Skeletal muscle cell (primary cell): ENCODE measurements at places on chromosomes 6 and 20.
A peak's percentile ranks its signal among the peaks of the same experiment; 100 is the strongest.

GRCh38 chr6:104187616-104188015 is 672.1 kb downstream of the HACE1 start:
- no peak for DNase-seq

GRCh38 chr6:44233567-44234100 is 10.2 kb downstream of the SLC29A1 start:
- DNase-seq = no peak

DNA sequence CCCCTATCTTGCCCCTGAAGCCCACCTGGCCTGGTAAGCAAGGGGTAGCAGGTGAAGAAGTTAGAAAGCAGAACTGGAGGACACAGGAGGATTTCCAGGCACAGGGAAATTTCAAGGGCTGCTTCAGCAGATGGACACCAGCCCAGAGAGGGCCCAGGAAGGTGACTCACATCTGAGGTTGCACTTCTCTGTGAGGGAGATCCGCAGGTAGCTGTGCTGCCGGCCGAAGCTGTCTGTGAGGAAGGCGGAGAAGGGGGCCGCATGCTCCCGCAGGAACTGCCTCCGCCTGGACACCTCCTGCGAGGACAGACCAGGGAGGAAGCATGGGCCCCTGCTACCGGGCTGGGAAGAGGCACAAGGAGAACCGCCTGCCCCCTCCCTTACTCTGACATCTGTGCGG is 7.1 kb downstream of the MOCS1 start:
- no peak for DNase-seq

DNA sequence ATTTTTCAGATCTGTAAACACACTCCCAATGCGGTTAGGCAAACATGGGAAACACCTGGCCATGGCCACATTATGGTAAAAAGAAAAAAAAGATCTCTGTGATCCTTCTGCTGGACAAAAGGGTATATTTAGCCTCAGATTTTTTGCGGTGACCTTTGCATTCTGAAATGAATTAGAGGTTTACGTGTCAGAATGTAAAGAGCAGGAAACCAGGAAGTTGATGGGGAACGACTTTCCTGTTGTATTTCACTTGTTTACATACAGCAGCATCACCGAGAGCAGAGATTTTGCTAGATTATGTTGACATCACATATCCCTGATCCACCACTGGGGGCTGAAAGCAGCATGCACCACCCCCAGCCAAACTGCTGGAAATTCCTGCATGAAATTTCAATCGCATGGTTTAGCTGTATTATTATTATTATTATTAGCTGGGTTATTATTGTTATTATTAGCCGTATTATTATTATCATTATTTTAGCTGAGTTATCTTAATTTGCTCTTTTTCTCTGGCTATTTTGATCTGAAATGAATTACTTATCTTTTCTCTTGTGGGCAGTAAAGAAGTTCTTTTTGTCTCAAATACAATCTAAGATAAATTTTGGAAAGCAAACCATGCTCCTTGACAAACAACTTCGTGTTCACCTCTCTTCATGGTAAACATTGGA is 189.4 kb downstream of the ZFP64 start:
- DNase-seq = no peak

DNA sequence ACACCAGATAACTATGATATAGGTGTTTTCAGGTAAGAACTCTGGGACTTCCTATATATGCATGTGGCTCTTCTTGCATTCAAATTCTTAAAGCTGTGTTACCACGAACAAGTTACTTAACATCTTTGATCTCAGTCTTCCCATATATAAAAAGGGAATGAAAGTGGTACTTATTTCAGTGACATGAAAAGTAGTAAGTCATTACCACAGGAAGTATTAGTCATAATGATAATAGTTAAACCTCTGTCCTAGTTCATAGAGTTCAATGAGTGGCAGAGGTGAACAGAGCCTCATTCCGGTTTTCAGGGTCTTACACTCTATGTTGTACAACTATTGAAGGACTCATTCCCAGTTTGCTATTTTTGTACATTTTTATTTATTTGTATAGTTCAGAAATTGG is 237.0 kb downstream of the NKAIN2 start:
- DNase-seq = no peak

- DNase-seq = no peak
Measured at GRCh38 chr6:51960419-51960818, 127.0 kb downstream of the PKHD1 start.

DNA sequence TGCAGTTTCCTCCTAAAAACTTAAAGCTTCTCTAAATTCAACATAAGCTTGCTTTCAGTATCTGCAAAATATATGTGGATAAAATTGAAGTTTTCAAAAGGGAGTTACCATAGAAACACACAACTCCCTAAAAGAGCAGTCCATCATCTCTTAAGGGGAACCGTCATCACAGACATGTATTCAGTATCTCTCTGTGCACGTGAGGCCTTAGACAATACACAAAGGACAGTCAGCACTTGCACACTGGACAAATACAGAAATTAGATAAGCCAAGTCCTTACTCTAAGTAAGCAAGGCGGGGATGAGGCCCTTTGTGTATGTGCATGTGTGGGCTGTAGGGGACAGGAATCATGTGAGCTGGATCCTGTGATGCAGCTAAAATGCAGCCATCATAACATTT is 136.6 kb downstream of the BACH2 start:
- DNase-seq = no peak

GRCh38 chr6:1137849-1138248 is 174.0 kb upstream of the FOXQ1 start:
- DNase-seq = no peak

DNA sequence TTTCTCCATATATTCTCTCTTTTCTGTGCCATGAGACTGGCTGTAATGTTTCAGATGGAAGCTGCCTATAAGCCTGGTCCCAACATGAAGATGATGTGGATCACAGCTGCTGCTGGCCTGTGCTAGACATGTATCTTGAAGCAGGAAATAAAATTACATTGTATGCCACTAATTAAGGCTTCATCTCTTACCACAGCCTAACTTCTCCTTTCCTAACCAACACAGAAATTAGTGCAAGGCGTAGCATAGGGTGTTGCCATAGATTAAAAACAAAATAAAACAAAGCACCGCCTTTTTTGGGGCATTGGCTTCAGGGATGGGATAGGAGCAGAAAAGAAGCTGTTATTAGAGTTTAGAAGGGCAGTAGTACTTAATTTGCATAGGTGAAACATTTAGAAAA is 4.7 kb upstream of the SLC17A4 start:
- DNase-seq = no peak

- DNase-seq = no peak
Measured at GRCh38 chr20:52867305-52867704, 104.9 kb upstream of the TSHZ2 start.

- no peak for DNase-seq
Measured at GRCh38 chr20:3221398-3222226, 12.3 kb downstream of the ITPA start.

DNA sequence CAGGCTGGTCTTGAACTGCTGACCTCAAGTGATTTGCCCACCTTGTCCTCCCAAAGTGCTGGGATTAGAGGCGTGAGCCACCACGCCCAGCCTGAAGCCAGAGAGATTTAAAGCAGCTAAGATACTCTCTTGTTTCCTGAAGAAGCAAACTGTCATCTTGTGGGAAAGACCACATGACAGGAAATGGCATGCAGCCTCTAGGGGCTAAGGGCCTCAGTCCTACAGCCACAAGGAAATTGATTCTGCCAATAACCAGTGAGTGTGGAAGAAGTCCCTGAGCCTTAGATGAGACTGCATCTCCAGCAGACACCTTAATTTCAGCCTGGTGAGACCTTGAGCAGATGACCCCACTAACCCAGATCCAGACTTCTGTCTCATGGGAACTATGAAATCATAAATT is 40.9 kb downstream of the KIZ start:
- no peak for DNase-seq

- no peak for DNase-seq
Measured at GRCh38 chr6:159068904-159069578, 24.2 kb upstream of the TAGAP start.

- no peak for DNase-seq
Measured at GRCh38 chr6:40688214-40688761, 101.1 kb upstream of the LRFN2 start.

DNA sequence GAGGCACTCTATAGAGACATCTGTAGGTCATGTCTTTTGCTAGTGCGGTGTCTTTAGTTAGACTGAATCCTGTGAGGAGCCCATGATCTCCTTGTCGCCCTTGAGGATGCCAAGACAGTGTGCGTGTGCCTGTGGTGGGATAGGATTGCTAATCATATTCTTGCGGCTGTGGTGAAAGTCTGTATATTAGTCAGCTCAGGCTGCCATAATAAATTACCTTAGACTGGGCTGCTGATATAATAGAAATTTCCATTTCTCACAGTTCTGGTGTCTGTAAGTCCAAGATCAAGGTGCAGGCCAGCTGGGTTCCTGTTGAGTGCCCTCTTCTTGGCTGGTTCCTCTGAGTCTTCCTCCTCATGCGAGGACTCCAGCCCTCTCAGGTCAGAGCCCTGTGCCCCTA is 141.2 kb downstream of the JARID2 start:
- DNase-seq = no peak

- DNase-seq = no peak
Measured at GRCh38 chr20:63116412-63117106, 99.4 kb downstream of the YTHDF1 start.

GRCh38 chr20:10972219-10972860 is 298.5 kb upstream of the JAG1 start:
- no peak for DNase-seq

GRCh38 chr6:135030056-135030473 is 24.6 kb downstream of the HBS1L start:
- no peak for DNase-seq

DNA sequence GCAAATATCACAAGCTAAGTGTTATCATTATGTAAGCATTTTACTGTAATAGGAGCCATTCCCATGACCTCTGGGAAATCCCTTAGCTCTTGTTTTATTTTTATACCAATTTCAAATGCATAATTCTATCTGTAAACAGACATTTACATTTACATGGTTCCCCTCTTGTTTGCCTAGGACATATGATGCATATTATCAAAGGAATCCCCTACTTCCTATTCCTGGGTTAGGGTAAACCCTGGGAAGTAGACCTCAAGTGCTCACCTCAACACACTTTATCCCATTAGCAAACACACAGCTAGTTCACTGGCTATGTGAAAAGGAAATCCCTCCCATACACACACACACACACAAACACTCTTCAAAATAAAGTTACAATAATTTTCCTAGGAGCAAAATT is 27.1 kb downstream of the PDE10A start:
- DNase-seq = no peak

GRCh38 chr6:140303218-140303949 is 928.9 kb upstream of the CITED2 start:
- no peak for DNase-seq

- peak; percentile 94 for DNase-seq
Measured at GRCh38 chr6:148497257-148497656, 154.6 kb downstream of the SASH1 start.

DNA sequence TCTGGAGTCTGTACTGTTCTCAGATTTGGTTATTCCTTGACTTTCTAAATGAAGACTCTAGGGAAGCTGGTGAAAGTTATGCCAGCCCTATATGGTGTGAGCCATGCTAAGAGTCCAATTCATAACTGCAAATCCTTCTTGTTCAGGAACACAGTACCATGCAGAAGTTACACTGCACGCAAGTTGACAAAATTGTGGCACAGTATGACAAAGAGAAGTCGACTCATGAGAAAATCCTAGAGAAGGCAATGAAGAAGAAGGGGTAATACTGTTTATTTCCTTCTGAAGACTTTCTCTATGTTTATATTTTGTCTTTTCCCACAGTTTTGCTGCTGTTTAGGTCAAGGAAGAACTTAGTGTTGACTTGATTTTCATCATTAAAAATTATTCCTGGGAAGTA is 61.2 kb upstream of the LAMP5 start:
- no peak for DNase-seq

DNA sequence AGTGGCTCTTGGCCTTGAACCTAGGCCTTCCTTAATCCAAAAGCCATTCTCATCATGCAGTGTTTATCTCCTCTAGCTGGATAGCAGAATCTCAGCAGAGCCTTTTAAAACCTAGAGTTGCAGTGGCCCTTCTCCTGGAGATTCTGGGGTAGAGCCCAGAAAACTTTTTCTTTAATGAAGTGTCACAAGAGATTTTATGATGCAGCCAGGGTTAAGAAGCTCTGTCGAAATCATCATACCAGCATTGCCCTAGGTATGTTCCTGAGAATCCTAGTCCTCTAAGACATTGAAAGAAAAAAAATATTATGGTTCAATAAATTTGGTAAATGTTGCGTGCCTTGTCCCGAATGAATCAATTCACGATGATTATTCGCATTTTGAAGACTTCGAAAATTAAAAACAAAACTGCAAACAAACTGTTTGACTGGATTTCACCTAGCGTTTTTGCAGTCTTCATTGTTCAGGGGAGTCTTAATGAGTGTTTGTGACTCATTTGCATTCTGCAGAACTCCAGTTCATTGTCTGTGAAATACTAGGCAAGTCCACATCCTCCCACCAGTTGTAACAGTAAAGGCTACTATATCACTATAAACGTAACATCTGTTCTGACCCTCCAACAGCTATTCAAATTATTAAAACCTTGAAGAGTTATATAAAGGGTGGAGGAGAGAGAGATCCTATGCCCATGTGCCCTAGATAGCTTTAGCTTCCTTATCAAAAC is 198.6 kb downstream of the UST start:
- no peak for DNase-seq

DNA sequence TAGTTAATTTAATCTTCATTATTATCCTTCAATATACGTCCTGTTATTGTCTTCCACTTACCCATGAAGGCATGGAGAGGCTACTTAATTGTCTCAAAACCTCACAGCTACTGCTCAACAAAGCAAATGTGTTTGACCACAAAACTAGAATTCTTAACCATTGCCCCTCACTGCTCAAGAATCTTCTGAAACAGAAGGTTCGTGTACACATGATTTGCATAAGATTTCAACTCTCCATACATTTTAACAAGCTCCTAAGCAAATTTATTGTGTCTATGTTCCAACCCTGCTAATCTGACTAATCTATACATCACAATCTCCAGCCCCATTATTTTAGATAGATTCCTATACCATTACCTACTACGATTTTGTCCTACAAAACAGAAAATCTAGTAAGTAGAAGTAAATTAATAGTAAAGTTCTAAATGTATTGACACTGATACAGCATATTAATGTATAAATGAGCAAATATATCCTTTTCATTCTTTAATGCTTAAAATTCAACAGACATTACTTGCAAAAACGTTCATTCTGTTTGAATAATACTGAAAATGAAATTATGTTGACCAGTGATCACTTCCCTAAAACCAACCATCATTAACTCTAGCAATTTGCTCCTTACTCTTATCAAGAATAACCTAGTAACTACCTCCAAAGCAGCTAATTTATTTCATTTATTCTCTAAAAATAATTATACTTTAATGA is 89.7 kb upstream of the RNF217 start:
- no peak for DNase-seq

- no peak for DNase-seq
Measured at GRCh38 chr20:63409834-63410435, 48.8 kb upstream of the CHRNA4 start.
